ENCODE measurements at places on chromosomes 1 and 21.

GRCh38 chr1:163367721-163368120, 46.0 kb downstream of the NUF2 start:
- no peak for DNase-seq

- no peak for DNase-seq
Observed at GRCh38 chr1:169347688-169348382, 19.8 kb downstream of the NME7 start.

GRCh38 chr1:166089804-166090203, 77.0 kb downstream of the FAM78B start:
- DNase-seq, result peak; percentile 20

GRCh38 chr1:62295921-62296491, 23.2 kb downstream of the KANK4 start:
- peak; percentile 61 for DNase-seq

GRCh38 chr1:175580841-175581240, 162.6 kb downstream of the TNR start:
- DNase-seq, result no peak

Measured in Daoy (cell line).